Activated T-cell treated with anti-CD3 and anti-CD28 coated beads, Interleukin-2, amount 50 U/mL, for 24 hours (primary cell): ENCODE measurements at places on chromosomes 5 and 9.

DNA sequence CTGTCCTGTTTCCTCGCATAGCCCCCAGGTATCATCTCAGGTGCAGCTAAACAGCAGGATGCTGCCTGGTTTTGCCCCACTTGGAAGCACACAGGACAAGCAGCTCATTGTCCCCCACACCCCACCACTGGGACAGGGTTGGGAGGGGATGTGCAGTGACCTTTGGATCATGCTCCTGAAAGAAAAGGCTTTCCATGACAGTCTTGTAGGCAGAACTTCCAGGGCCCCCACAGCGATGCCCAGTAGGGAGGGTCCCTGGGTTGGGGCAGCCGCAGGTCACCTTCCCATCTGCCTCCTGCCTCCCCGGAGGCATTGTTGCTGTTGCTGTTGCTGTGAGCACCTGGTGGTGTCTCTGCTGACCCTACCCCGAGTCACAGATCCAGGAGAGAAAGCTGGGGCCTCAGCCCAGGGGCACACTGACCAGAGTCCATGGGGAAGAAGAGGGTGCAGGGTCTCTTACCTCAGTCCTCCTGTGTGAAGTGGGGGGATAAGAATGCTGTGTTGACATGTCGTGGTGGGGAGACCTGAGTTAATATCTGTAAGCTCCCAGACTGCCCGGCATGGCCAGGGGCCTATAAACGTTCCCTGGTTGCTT lies 8.5 kb downstream of the CEP72 start:
- no peak overlapping the region for H3K4me3 ChIP-seq
- peaks cover 91% of the 10 kb centered on the region for H3K36me3 ChIP-seq
- DNase-seq: peak; percentile 17
- H3K27ac ChIP-seq: peak overlapping the region; percentile 28
- no peaks in the 10 kb centered on the region for H3K27me3 ChIP-seq
- H3K4me1 ChIP-seq: peaks cover 8% of the 10 kb centered on the region

DNA sequence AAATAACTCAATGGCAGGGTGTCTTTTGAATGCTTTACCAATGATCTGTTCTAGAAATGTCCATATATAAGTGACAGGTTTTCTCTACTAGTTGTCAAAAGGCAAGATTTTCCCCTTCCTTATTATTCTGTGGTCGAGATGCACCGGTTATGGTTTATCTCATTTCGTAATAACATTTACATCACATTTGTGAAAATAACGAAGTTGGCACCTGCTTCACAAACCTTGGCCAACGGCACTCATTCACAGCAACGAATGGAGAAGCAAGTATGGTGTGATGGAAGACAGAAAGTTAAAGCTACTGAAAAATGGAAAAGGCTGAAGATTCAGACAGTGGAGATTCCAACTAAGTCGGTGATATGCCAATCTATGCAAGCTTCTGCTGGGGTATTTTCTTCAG lies 235.8 kb downstream of the KCTD16 start:
- H3K27ac ChIP-seq: no peak overlapping the region
- H3K27me3 ChIP-seq: peaks cover 2% of the 10 kb centered on the region
- H3K4me1 ChIP-seq: no peaks in the 10 kb centered on the region
- H3K4me3 ChIP-seq: no peak overlapping the region
- no peak for DNase-seq

GRCh38 chr9:135772702-135773493 lies 70.9 kb downstream of the KCNT1 start:
- H3K27me3 ChIP-seq: no peaks in the 10 kb centered on the region
- no peak overlapping the region for H3K4me3 ChIP-seq
- H3K36me3 ChIP-seq: no peaks in the 10 kb centered on the region
- DNase-seq: no peak
- no peak overlapping the region for H3K27ac ChIP-seq

GRCh38 chr5:135157421-135158313 lies 123.6 kb upstream of the PITX1 start:
- peaks cover 21% of the 10 kb centered on the region for H3K27me3 ChIP-seq
- no peak overlapping the region for H3K4me3 ChIP-seq
- H3K4me1 ChIP-seq: no peaks in the 10 kb centered on the region
- DNase-seq: no peak

- H3K36me3 ChIP-seq: no peaks in the 10 kb centered on the region
- DNase-seq: no peak
- no peak overlapping the region for H3K4me3 ChIP-seq
- H3K4me1 ChIP-seq: no peaks in the 10 kb centered on the region
- no peak overlapping the region for H3K27ac ChIP-seq
Measured at GRCh38 chr9:74589576-74589975, 92.4 kb downstream of the RORB start.

DNA sequence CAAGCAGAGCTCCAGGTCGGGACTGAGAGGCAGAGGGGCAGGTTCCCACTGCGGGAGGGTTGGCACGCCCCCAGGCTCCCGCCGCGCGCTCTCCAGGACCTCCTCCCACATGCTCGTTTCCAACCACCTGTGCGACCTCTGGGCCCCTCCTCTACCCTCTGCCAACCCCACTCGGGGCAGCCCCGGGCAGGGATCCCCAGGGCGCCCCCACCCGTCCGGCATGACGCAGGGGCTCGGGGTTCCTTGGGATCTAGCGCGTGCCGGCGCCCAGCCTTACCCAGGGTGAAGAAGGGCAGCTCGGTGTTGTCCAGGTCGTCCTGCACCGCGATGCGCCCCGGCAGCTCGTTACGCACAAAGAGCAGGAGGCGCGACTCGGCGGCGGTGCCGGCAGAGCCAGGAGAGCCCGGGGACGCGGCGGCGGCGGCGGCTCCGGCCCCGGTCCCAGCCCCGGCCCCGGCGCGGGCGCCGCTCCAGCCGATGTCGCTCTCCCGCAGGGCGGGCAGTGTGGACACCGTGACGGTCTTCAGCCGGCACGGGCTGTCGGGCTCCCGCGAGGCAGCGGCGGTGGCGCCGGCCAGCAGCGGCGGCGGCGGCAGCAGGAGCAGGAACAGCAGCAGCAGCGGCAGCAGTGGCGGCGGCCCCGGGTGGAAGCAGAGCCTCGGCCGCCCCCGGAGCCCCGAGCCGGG lies 494 bp downstream of the ASTN2 start:
- DNase-seq: peak; percentile 27
- H3K27me3 ChIP-seq: peaks cover 35% of the 10 kb centered on the region
- no peak overlapping the region for H3K4me3 ChIP-seq

DNA sequence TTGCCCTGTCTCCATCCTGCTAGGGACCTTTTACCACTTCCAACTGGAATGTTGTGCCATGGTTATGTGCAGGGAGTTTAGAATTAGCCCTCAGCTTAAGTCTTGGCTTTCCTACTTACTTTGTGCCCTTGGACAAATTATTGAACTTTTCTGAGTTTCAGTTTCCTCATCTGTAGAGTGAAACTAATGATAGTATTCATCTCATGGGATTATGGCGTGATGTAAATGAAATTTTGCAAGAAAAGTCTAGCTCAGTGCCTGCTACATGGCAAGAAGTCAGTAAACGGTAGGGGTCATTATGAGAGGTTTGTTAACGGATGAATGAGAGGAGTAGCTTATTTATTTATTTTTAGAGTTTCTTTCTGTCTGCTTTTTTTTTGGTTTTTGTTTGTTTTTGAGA lies 1.8 kb downstream of the MVB12B start:
- H3K36me3 ChIP-seq: no peaks in the 10 kb centered on the region
- no peak overlapping the region for H3K4me3 ChIP-seq
- no peak overlapping the region for H3K27ac ChIP-seq
- DNase-seq: no peak

- no peaks in the 10 kb centered on the region for H3K36me3 ChIP-seq
- peaks cover 31% of the 10 kb centered on the region for H3K27me3 ChIP-seq
- DNase-seq: no peak
- H3K27ac ChIP-seq: no peak overlapping the region
- H3K4me1 ChIP-seq: no peaks in the 10 kb centered on the region
Measured at GRCh38 chr9:14769230-14769571, 46.7 kb upstream of the CER1 start.

GRCh38 chr5:73591102-73591695 lies 25.7 kb downstream of the UTP15 start:
- H3K36me3 ChIP-seq: peaks cover 6% of the 10 kb centered on the region
- no peak for DNase-seq
- no peak overlapping the region for H3K27ac ChIP-seq

GRCh38 chr9:107410420-107410819 lies 79.1 kb downstream of the KLF4 start:
- H3K27me3 ChIP-seq: peaks cover 13% of the 10 kb centered on the region
- no peaks in the 10 kb centered on the region for H3K4me1 ChIP-seq
- no peaks in the 10 kb centered on the region for H3K36me3 ChIP-seq
- no peak overlapping the region for H3K27ac ChIP-seq

DNA sequence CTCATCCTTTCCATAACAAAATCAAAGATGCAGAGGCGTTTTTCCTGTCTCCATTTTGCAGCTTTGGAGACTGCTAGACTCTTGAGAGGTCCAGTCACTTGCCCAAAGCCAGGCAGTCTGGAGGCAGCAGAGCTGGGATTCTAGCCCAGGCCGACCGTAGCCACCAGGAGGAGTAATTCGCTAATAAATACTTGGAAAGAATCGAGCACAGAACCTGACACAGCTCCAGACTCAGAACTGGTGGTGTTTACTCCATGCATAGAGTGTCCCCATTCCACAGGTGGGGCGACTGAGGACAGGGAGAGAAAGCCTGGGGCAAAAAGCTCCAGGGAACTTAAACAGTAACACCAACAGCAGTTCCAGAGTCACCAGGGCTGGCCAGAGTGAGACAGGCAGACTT lies 10.7 kb upstream of the CERCAM start:
- no peak overlapping the region for H3K4me3 ChIP-seq
- no peak overlapping the region for H3K27ac ChIP-seq
- peaks cover 59% of the 10 kb centered on the region for H3K27me3 ChIP-seq
- no peak for DNase-seq
- H3K36me3 ChIP-seq: no peaks in the 10 kb centered on the region
- no peaks in the 10 kb centered on the region for H3K4me1 ChIP-seq

- no peaks in the 10 kb centered on the region for H3K4me1 ChIP-seq
- H3K27ac ChIP-seq: no peak overlapping the region
- no peaks in the 10 kb centered on the region for H3K36me3 ChIP-seq
- no peak overlapping the region for H3K4me3 ChIP-seq
- no peaks in the 10 kb centered on the region for H3K27me3 ChIP-seq
Measured at GRCh38 chr9:116817762-116818161, 130.7 kb downstream of the TRIM32 start.

DNA sequence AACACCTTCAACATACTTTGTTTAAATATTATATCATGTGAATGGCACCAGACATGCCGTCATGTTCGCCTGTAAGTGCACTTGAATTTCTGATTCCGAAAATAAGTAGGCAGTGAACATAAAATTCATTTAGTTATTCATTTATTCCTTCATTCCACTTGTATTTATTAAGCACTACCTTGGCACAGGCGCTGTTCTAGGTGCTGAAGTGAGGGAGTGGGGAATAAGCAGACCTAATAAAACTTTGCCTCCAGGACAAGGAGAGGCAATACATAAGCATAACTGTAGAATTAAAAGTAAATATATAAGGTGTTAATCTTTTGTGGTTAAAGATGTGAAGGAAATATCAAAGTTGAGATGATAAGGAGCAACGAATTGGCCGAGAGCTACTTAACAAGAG lies 297.4 kb downstream of the TENT4A start:
- H3K4me1 ChIP-seq: no peaks in the 10 kb centered on the region
- H3K27me3 ChIP-seq: no peaks in the 10 kb centered on the region
- no peak overlapping the region for H3K4me3 ChIP-seq
- H3K36me3 ChIP-seq: no peaks in the 10 kb centered on the region
- H3K27ac ChIP-seq: no peak overlapping the region

- no peaks in the 10 kb centered on the region for H3K4me1 ChIP-seq
- no peak overlapping the region for H3K4me3 ChIP-seq
- peaks cover 25% of the 10 kb centered on the region for H3K27me3 ChIP-seq
- no peak for DNase-seq
Measured at GRCh38 chr5:36657563-36657995, 51.2 kb downstream of the SLC1A3 start.

GRCh38 chr5:95035891-95036685 lies 248.8 kb downstream of the MCTP1 start:
- no peaks in the 10 kb centered on the region for H3K36me3 ChIP-seq
- no peak overlapping the region for H3K4me3 ChIP-seq
- H3K4me1 ChIP-seq: no peaks in the 10 kb centered on the region
- no peak for DNase-seq

GRCh38 chr5:109196823-109197160 lies 213.0 kb downstream of the PJA2 start:
- peaks cover 14% of the 10 kb centered on the region for H3K27me3 ChIP-seq
- DNase-seq: no peak
- no peak overlapping the region for H3K27ac ChIP-seq
- H3K4me1 ChIP-seq: no peaks in the 10 kb centered on the region
- H3K36me3 ChIP-seq: no peaks in the 10 kb centered on the region

DNA sequence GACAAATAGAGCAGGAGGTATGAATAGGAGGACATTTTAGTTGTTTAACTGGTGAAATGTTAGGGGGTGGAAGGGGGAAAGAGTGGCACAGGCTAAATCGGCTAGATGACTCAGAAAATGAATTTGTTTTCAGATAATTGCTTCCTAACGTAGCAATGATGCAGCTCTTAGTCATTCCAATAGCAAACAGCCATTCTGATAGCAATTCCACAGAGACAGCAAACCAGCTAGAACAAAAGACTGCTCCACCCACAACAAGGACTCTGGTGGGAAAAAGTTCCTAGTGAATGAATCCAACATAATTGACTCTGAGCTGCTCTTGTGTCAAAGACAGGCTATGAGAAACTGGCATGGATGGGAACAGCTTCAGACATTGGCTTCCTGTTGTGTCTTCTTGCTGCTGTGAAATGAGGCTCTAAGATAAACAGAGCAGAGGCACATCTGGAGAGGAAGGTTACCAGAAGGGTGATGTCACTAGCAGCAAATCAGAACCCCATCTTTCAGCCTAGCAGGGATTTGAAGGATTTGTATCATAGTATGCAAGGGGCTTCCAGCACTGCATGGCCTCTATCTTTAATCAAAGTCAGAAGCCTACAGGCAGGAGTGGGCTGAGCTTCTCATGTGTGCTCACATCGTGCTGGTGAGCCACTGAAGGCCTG lies 28.1 kb upstream of the F2RL1 start:
- H3K36me3 ChIP-seq: no peaks in the 10 kb centered on the region
- H3K27me3 ChIP-seq: no peaks in the 10 kb centered on the region
- H3K27ac ChIP-seq: peak overlapping the region; percentile 80

- no peak overlapping the region for H3K27ac ChIP-seq
- no peak overlapping the region for H3K4me3 ChIP-seq
- no peaks in the 10 kb centered on the region for H3K4me1 ChIP-seq
Measured at GRCh38 chr5:149410721-149411432, 31.8 kb upstream of the IL17B start.

- no peak for DNase-seq
- H3K4me3 ChIP-seq: no peak overlapping the region
- H3K27ac ChIP-seq: no peak overlapping the region
- H3K36me3 ChIP-seq: no peaks in the 10 kb centered on the region
Measured at GRCh38 chr5:41270423-41271251, 57.3 kb upstream of the C6 start.

GRCh38 chr9:136858844-136859757 lies 7.0 kb downstream of the MAMDC4 start:
- DNase-seq: no peak
- no peak overlapping the region for H3K4me3 ChIP-seq
- H3K27me3 ChIP-seq: no peaks in the 10 kb centered on the region
- peaks cover 7% of the 10 kb centered on the region for H3K4me1 ChIP-seq
- no peak overlapping the region for H3K27ac ChIP-seq
- peaks cover 35% of the 10 kb centered on the region for H3K36me3 ChIP-seq
